ENCODE measurements at places on chromosomes 3 and 15. TPM values are rescaled to one million over a fixed set of nuclear protein-coding genes. Genes with fewer than 3 reads are reported as not detected.

Gene GCSAM
- total RNA-seq: 0.99 TPM

Gene SNURF
- 55.8 TPM for total RNA-seq

Gene TMEM45A
- total RNA-seq: 16.9 TPM

Gene TIMP4
- total RNA-seq: 3.1 TPM

Gene TRIM42
- not detected for total RNA-seq

Gene TUSC7
- not detected for total RNA-seq

Gene GP5
- total RNA-seq: 1.1 TPM

Gene FAM3D
- 6.4 TPM for total RNA-seq

Gene ISLR
- 61.2 TPM for total RNA-seq

Gene CAMKV
- total RNA-seq: 10.6 TPM

Gene CAPN3
- 28.4 TPM for total RNA-seq

Gene SLC12A1
- total RNA-seq: 2.1 TPM

Gene TMIE
- total RNA-seq: 3.0 TPM

Gene GATA2
- total RNA-seq: 3.1 TPM

Gene ROBO2
- 132 TPM for total RNA-seq

Gene GADL1
- total RNA-seq: 2.5 TPM
